Activated CD4-positive, alpha-beta memory T cell treated with anti-CD3 and anti-CD28 coated beads, Interleukin-2, amount 10 ng/mL, durations not matched to agents 7 days and 5 days (primary cell): ENCODE measurements at places on chromosomes 11 and 22.

DNA sequence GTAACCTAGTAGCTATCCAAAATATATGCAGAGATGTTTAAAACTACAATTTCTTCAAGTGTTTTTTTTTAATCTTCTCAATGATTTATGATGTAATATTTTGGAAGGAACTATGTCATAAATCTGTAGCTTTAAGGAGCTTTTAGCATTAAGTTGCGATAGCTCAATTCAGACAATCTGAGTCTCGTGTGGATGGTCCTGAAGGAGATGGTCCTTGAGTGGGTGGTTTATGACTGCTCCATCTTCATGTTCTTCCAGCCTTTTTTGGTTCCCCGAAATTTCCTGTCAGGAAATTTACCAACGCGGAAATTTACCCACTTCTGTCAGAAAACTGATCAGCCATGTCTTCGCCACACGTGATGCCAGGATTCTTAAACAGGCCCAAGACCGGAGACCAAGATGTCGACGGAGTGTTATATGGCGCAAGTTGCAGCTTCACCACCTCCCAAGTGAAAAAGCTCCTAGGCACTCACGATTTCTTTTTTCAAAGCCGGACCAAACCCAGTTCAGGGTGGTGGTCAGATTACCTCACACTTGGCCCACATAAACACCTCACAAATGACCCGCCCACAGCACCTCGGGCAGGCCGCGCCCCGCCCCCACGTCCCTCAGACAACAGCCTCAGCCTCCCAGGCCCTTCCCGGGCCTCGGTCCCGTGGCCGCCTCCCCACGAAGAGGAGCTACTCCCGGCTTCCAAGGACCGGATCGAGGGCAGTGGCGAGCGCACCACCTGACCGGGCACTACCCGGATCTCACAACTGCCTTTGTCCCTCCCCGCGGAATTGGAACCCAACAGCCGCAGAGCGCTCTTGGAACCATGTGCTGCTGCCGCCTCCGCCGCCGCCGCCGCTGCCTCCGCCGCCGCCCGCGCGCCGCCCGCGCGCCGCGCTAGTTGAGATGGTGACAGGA is at the start of gene MORC2:
Gene MORC2 (minus strand): TSS at position 760 of the 909 bp plus-strand sequence. CDS start 885 bp downstream, outside the sequence.
- DNase-seq, result no peak

GRCh38 chr11:114010931-114011330 is 36.0 kb downstream of the HTR3A start:
- DNase-seq, result no peak

- DNase-seq, result no peak
Observed at GRCh38 chr11:33778675-33779074, 4.4 kb upstream of the FBXO3 start.

GRCh38 chr11:17927041-17927440 is 85.8 kb downstream of the SERGEF start:
- no peak for DNase-seq

GRCh38 chr11:14500181-14500651 is 605 bp upstream of the COPB1 start:
- DNase-seq, result peak; percentile 63

DNA sequence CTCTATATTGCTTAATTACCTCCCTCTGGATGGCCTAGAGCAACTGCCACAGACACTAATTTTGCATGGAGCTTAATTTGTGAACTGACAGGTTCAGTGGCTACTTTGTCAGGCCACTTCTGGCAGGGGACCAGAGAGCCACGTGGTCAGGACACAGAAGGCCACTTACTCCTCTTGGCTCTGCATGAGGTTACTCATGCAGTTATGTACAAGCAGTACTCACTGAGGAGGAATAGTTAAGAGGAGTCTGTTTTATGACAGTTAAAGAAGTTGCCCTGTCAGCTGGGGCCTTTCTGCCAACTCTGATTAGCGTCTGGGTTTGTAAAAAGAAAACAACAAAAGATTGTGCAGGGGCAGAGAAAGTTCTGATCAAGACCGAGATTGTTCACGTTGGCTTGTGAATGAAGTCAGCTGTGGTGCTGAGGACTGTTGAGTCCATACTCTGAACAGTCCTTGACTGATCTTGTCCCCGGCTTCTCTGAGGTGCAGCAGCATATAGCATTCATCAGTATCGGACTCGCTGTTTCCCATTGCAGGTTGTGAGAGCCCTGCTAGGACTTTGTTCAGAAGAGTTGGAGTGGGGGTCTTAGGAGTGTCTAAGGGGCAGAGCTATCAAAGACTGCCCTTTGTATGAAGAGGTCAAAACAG is 41.4 kb downstream of the PPFIBP2 start:
- DNase-seq, result no peak

GRCh38 chr11:115961159-115962003 is 457.2 kb upstream of the CADM1 start:
- no peak for DNase-seq

- DNase-seq, result no peak
Observed at GRCh38 chr11:127074151-127074761, 73.7 kb upstream of the KIRREL3 start.

- no peak for DNase-seq
Observed at GRCh38 chr11:72776844-72777754, 16.7 kb downstream of the STARD10 start.

DNA sequence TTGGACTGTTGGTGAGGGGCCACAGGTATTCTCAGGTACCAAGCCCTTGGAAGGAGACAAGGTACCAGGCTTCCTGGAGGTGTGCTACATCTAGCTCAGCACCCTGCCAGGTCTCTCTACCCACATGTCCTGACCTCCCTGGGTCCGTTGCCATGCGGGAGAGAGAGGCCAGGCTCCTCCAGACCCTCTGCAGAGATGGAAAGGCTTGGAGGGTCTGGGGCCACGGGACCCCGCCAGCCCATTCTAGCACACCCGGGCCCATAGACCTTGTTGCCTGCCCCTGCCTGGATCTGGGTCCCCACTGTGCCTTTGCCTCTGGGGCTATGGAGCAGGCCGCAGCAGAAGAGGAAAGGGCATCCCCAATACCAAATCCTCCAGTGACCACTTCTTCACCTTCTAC is 2.2 kb upstream of the APOC3 start:
- DNase-seq, result no peak

GRCh38 chr11:73157101-73158010 is 15.2 kb upstream of the FCHSD2 start:
- no peak for DNase-seq
